Ecto neural progenitor cell (in vitro differentiated cells): ENCODE measurements at places on chromosomes 16 and 17.

DNA sequence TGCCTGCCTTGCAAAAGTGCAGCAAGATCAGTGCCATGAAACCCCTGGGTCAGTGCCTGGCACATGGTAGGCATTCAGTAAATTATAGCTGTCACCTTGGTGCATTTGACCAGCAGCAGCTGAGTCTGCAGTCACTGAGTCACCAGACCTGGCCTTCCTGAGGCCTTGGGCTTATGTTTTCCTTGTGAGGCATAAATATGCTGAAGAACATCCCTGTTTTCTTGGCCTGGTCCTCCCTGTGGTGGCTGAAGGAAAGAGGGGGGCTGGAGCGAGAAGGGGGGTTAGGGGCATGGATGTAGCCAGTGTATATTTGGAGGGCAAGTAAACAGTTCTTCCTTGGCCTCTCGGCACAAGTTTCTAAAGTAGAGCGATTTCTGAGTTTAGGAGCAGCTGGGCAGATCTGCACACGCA lies 26.5 kb downstream of the EPN2 start:
- no peak for DNase-seq

DNA sequence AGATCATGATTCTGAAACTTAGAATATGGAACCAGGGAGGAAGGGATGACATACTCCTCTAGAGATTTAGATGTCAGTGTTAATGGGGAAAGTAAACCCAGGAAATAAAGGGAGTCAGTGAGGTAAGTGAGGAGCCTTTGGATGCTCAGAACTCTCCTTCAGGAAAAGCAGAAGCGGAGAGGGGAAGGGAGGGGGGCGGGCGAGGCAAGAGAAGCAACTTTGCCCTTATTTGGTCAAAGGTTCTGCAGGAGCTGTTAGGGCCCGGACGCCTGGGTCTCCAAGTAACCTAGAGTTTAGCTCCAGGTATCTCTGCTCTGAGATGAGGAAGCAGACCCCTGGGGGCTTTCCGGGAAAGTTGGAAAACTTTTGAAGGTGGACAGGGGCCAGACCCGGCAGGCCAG lies 1.3 kb downstream of the PFN1 start:
- no peak for DNase-seq

GRCh38 chr16:70470927-70471341 lies 16.5 kb downstream of the FCSK start:
- peak; percentile 70 for DNase-seq

- no peak for DNase-seq
Observed at GRCh38 chr16:85576944-85577343, 36.2 kb upstream of the GSE1 start.

- no peak for DNase-seq
Observed at GRCh38 chr16:74431516-74431915, 10.2 kb upstream of the CLEC18B start.

DNA sequence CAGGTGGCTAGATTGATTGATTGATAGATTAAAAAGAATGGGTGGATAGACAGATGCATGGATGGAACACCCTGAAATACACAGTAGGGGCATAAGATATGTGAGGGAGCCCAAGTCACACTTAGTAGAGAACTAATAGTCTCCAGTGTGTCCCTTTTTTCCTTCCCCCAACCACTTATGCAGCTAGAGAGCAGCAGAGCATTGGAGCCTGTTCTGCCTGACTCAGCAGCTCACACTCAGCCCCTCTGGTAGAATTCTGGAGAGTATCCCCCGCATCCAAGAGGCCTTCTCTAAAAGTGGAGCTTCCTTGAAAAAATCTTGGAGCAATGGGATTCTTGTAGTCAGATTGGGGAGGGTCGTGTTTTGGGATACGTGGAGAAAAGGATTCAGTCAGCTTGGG lies 20.5 kb upstream of the GPR139 start:
- no peak for DNase-seq

DNA sequence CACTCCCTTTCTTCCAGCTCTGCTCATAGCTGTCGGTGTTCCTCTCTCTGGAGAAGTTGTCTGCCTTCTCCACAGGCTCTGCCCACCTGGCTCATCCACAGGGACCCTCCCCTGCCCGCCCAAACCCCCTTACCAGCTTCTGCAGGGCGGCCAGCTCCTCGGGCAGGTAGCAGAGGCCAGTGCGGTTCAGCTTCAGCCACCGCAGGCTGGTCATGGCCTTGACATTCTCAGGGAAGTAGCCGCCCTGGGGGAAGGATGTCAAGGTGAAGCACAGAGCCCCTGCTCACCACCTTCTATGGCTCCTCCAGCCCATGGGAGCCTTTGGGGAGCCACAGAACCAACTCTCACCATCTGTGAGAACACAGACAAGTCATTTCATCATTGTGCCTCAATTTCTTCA lies 1.8 kb downstream of the FLII start:
- no peak for DNase-seq

DNA sequence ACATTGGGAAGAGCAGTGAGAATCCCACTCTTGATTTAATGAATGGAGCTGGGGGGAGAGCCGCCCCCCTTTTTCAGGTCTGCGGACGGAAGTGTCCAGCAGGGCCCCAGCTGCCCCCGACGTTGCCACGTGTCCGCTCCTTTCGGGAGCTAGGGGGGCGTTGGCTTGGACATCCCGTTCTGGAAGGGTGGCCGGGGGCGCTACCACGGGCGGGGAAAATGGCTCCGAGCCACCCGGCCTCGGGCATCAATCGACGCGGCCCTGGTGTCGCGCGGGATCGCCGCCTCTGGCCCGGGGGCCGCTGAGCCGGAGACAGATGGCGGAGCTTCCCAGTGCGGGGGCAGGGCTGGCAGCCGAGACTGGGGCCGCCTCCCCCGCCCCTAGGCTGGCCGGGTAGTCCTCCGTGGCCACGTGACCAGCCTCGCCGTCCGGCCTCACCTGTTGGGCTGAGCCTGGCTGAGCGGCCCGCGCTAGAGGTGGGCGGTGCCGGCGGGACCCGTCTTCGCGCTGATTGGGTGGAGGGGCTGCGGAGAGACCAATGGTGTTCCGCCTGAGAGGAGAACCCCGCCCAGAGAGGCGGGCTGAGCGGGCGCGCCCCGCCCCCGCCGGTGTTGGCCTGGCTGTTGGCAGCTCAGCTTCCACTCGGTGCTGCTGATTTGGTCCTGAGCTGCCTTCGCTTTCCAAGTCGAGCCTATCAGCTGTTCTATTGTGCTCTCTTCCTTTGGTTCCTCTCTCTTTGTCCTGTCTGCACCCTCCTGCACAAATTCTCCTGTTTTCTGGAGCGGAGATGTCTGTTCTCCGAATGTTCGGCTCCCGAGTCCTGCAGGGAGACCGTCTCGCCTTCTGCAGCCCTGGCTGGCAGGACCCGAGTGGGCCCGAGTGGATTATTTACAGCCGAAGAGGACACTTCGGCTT lies 8.3 kb downstream of the HS3ST3B1 start:
- peak; percentile 100 for DNase-seq

DNA sequence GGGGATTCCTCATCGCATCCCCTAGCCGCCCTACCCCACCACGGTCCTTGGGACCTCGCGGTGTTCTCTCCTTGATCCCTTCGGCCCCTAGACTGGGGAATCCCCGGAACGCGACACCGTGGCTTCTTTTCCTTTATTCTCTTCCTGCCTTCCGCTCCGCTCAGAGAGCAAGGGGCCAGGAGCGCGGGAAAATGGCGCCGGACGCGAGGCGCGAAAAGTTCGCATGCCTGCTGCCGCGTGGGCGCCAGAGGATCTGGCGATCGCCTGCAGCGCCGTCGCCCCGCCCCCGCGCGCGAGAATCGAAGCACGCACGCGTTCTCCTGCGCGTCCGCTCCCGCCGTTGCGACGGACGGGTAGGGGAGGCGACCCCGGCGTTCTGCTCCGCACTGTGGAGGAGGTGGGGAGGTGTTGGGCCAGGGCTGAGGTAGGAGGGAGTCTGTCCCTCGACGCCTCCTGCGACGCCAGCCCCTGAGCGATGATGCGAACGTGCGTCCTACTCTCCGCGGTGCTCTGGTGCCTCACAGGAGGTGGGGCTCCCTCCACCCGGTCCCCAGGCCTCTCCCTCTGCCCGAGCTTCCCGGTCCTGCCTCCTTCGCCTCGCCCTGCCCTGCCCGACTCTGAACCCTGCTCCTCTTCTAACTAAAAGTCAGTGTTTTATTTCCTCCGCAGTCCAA lies at the start of gene ZPBP2:
Gene ZPBP2 (plus strand): TSS at position 323 of the 674 bp plus-strand sequence. CDS start 153 bp downstream, at position 476.
- DNase-seq: no peak

GRCh38 chr16:66254751-66255150 lies 111.7 kb upstream of the CDH5 start:
- DNase-seq: no peak

DNA sequence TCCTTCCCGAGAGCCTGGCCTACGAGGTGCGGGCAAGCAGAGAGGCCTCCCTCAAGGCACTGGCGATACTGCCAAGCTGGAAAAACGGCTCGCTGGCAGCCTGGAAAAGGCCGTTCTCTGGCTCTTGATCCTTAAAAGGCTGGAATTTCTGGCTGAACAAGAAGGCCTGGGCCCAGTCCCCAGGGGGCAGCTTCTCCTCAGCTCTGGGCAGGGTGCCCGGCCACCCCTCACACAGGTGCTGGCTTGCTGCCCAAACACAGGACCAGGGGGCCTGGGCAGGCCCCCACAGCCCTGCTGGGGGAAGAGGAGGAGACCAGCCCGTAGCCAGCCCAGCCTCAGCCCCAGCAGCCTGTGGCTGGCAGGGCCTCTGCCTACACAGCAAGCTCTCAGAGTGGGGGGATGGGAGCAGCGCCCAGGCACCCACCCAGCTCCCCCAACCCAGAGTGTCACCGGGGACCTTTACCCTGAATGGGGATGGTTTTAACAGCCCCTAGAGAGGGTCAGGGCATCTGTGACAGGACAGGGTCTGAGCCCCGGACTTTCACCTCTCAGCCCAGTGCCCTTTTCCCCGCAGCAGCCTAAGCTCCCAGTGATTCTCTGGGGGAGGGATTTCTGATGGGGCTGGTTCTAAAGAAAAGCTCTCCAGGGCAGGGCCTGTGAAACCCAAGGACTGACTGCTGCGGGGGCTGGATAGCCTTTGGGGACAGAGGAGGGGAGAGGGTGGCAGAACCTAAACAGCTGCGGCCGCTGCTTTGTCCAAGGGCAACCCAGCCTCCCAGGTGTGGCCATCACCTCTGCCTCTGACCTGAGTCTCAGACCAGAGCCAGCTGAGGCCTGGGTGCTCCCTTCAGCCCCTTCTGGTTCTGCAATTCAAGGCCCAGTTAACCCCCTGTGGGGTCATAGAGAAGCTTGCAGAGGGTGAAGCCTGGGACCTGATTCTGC lies 38.6 kb upstream of the TOB1 start:
- peak; percentile 72 for DNase-seq

- DNase-seq: no peak
Observed at GRCh38 chr17:68576137-68576536, 25.0 kb downstream of the FAM20A start.

GRCh38 chr17:38417210-38417951 lies 10.9 kb upstream of the ARHGAP23 start:
- DNase-seq: no peak

DNA sequence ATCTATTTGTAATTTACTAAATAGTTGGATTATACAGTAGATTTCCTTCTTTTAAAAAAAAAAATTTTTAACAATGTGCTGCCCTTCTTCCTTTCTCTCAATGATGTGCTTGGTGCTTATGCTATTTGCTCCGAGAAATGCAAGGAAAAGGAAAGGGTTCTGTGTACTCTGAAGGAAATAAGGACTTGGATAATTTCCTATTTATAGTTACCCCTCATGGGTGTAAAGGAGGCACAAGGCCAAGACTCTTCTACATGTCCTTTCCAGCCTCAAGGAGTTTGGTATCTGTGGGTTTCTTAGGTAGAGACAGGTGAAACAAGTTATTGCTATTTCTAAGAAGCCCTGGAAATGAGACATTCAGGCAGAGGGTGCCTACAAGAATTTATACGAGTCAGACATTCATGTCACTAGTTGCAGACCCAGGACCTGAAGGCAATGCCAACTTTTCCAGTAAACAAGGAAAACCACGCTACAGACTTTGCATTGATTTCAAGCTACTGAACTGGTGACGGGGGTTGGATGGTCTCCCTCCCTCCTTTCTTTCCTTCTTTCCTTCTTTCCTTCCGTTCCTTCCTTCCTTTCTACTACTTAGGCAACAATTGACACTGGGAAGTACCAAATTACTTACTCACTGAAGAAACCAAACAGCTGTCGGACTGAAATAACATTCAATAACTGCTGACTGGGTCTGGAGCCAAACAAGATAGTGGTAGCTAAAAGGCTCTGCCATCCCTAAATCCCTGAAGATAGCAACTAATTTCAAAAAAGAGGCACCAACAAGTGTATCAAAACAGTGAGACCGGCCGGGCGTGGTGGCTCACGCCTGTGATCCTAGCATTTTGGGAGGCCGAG lies 33.8 kb upstream of the GHDC start:
- no peak for DNase-seq

- no peak for DNase-seq
Observed at GRCh38 chr16:12826559-12826958, 22.9 kb upstream of the CPPED1 start.

GRCh38 chr17:68733241-68734176 lies 132.3 kb upstream of the FAM20A start:
- DNase-seq: no peak

DNA sequence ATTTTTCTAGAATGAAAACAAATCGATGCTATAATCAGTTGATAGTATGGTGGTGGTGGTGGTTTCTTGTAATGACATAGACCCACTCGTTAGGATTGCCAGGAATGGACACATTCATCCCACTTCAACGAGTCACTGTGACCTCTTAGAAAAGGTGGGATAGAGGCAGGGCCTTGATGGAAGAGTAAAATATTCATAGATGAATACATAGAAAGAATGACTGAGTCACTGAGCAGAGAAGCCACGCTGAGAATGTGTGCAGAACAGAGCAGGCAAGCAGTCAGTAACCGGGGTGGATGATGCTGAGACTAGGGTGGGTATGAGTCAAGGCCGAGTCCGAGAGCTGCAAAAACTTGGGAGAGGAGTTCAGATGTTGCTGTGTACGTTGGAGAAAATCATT lies 129.9 kb downstream of the PITPNC1 start:
- no peak for DNase-seq

DNA sequence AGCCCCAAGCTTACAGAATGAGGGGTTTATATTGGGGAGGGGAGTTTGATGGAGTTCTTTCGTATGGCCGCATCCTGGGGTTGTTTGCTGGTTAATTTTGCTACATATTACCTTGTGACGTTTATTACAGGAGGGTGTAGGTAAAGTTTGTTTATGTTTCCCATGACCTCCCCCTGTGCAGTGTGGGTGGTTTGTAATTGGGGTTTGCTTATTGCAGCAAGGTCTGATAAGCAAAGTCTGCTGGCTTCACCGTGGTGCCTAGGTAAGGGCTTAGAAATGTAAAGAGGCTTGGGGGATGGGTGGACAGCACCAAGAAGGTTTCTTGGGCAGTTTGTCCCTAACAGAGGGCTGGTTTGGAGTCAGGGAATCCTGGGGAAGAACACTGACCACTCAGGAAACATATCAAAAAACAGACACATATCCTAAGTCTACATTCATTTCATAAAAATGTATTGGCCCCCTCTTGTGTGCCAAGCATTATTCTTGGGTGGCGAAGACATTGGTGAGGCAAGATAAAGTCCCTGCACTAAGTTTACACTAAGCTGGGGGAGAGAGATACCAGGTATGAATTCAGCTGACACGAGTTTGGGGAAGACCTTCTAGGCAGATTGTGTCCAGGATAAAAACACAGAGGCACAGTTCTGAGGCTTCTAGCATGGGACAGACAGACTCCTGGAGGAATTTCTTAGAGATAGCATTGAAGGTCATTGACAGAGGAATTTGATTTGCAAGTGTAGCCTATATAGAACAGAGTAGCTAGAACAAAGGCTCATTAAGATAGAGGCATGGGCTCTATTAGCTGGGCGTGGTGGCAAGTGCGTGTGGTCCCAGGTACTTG lies 9.5 kb downstream of the ZNF764 start:
- no peak for DNase-seq

- DNase-seq: no peak
Observed at GRCh38 chr17:37779554-37779953, 34.7 kb upstream of the HNF1B start.

- DNase-seq: no peak
Observed at GRCh38 chr16:4048481-4048880, 67.8 kb downstream of the ADCY9 start.

GRCh38 chr17:72477491-72477890 lies 356.7 kb downstream of the SOX9 start:
- no peak for DNase-seq
